CD4-positive, alpha-beta T cell treated with Interleukin-15 for 4 hours (primary cell): ENCODE measurements at places on chromosomes 7 and 10.

GRCh38 chr7:98678215-98678614 lies 61.1 kb downstream of the NPTX2 start:
- no peak for DNase-seq

GRCh38 chr10:121792198-121792597 lies 135.6 kb downstream of the ATE1 start:
- DNase-seq: no peak

- DNase-seq: no peak
These were observed at the start of gene EZH2 for GRCh38 chr7:148884049-148884298. EZH2 (minus strand) TSS chr7:148884291; CDS start chr7:148847298, 36,993 bp downstream.

DNA sequence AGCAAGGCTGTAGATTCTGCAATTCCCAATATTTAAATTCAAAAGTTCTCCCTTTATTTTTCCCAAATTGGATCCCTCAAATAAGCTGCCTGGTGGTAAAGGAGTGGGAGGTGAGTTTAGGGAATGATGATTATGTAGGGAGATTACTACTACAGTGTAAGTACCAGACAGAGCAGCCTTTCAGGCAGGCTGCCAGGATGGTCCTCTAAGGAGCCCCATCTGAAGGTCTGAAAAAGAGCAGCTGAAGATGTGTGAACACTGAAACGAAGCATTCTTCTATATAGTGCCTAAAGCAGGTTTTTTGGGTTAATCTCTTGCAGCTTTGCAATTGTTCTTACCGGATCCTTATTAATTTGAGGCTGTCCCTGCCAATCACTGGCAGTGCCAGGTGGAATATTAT lies 84.7 kb downstream of the CREB5 start:
- DNase-seq: no peak

DNA sequence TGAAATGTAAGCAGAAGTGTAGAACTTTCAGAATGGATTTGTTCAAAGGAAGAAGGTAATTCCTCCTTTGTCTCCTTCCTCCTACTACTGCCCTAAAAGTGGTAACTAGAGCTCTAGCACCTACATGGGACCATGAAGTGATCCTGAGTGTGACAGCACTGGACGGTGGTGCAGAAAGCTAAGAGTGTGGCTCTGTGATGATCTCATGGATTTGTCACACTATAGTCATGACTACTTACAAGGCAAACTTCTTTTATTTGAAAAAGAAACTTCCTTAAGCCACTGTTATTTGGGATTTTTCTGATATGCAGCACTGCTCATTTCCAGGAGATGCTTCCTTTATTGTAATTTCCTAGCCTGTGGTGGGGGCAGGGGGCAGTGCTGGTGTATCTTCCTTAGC lies 5.8 kb upstream of the FHIP2A start:
- no peak for DNase-seq

GRCh38 chr7:20560325-20561180 lies 54.9 kb upstream of the ABCB5 start:
- DNase-seq: no peak

DNA sequence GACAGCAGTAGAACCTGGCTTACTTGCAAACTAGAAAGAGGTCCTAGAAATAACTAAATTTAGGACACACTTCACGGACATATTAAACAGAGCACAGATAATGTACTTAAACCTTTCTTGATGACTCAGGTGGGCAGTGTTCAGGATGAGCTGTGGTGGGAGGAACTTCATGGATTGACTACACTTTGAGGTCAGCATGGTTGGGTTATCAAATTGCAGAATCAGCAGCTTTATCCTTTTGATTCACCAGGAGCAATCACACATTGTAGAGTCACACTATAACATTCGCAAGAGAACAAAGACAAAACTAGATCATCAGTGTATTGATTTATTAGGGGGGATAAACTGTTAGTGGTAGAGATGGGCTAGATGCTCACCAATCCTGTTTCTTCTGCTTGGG lies 38.6 kb upstream of the AGK start:
- DNase-seq: no peak

GRCh38 chr10:124717911-124718741 lies 26.1 kb downstream of the FAM53B start:
- DNase-seq: peak; percentile 92

GRCh38 chr7:107538001-107538400 lies 25.7 kb downstream of the COG5 start:
- no peak for DNase-seq

- no peak for DNase-seq
These were observed 23.0 kb downstream of the CDC123 start for GRCh38 chr10:12218991-12219390.

- no peak for DNase-seq
These were observed 7.6 kb downstream of the SERPINE1 start for GRCh38 chr7:101134399-101134980.

DNA sequence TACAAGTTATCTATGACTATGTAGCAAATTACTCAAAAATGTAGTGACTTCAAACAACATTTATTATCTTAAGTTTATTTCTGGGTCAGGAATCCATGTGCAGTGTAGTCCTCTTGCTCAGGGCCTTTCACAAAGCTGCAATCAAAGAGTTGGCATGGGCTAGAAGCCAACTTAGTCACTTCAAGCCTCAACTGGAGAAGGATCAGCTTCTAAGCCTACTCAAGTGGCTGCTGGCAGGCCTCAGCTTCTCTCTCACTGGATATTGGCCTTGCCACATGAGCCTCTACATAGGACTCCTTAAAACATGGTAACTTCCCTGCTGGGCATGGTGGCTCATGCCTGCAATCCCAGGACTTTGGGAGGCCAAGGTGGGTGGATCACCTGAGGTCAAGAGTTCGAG lies 5.0 kb upstream of the NFE2L3 start:
- no peak for DNase-seq

- DNase-seq: no peak
These were observed 480.1 kb downstream of the INHBA start for GRCh38 chr7:41222746-41223145.

DNA sequence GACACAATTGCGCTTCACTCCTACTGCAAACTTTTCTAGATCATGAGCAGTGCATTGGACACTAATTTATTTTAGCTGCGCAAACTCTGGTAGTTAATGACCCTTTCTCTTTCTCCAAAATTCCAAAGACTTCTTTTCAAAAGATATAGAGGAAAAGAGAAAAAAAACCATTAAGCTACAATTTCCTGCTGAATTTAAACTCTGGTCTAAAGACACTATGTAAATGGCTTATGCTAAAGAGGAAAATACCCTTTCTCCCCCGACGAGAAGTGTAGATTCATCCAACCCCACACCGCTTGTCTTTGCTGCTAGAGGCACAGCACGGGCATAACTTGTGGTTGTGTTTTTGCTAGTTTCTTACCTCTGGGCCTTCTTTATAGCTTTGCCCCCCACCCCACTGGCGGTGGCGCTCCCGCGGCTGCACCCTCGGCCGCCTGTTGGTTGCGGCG lies 84.1 kb downstream of the SNX10 start:
- no peak for DNase-seq

DNA sequence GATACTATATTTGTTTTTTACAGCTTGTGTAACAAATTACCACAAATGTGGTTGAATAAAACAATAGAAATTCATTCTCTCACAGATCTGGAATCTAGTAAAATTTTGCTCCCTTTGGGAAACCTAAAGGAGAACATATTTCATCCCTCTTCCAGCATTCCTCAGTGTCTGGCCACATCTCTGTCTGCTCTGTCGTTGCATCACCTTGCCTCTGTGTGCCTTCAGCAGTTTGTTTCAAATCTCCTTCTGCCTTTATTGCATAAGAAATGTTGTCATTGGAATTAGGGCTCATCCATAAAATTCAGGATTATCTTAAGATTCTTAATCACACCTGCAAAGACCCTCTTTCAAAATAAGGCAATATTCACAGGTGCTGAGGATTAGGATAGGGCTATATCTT lies 14.5 kb downstream of the OR2A14 start:
- DNase-seq: no peak

GRCh38 chr10:126332576-126332975 lies 55.7 kb downstream of the ADAM12 start:
- no peak for DNase-seq

GRCh38 chr7:51016546-51016945 lies 233.8 kb upstream of the GRB10 start:
- no peak for DNase-seq

DNA sequence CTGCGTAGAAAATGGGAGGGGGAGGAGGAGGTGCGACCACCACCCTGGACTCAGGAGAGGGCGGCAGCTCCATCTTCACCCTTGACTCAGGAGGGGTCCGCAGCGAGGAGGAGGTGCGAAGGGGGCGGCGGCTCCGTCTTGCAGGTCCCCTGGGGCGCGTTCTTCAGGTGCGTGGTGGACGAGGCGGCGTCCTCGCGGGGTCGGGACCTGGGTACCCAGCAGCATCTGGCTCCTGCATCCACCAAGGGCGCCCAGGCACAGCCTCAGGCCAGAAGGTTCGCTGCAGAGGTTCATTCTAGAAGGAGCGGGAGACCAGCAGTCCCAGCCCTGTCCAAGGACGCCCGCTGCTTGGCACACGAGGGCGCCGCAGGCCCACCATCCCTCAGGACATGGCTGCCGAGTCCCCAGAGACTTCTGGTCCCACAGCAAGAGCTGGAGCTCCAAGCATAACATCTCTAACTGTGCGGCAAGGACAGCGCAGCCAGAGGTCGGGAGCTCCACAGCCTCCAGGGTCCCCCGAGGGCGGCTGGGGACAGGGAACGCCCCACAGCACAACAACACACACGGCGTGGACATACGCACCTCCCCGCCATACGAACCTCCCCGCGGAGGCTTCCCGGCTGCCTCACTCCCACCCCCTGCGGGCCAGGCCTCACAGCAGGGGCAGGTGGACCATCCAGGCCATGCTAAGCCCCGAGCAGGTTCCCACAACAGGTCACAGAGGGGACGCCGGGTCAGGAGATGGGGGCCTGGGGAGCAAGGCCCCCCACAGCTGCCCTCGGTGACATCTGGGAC lies 16.8 kb upstream of the DPYSL4 start:
- DNase-seq: no peak

DNA sequence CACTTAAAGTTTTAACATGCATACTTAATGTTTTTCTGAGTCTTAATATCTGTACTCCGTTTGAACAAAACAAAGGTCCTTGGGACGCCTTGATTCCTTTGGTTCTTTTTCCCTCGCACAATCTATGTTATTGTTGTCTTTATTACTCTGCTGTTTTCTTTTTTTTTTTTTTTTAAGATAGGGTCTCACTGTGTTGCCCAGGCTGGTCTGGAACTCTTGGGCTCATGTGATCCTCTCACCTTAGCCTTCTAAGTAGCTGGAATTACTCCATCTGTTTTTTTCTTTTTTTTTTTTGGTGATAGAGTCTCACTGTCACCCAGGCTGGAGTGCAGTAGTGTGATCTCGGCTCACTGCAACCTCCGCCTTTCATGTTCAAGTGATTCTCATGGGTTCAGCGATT lies 13.2 kb downstream of the MLLT10 start:
- no peak for DNase-seq

DNA sequence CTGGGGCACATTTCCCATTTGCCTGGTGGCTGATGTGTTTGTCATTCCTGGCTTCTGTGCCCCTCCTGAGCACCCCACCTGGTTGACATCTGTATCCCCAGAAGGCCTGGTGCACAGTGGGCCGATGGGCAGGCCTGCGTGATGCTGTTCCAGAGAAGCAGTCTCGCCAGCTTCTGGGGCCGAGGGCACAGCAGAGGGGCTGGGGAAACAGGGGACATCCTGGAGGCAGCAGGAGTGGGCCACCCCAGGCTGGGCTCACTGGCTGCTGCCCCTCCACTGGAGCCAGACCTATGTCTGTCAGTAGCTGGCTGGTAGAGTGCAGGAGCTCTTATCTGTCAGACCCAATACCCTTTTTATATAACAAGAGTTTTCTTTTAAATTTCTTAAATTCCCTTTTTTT lies 896 bp upstream of the MYL7 start:
- DNase-seq: no peak

GRCh38 chr7:69276011-69276729 lies 322.1 kb upstream of the AUTS2 start:
- no peak for DNase-seq

DNA sequence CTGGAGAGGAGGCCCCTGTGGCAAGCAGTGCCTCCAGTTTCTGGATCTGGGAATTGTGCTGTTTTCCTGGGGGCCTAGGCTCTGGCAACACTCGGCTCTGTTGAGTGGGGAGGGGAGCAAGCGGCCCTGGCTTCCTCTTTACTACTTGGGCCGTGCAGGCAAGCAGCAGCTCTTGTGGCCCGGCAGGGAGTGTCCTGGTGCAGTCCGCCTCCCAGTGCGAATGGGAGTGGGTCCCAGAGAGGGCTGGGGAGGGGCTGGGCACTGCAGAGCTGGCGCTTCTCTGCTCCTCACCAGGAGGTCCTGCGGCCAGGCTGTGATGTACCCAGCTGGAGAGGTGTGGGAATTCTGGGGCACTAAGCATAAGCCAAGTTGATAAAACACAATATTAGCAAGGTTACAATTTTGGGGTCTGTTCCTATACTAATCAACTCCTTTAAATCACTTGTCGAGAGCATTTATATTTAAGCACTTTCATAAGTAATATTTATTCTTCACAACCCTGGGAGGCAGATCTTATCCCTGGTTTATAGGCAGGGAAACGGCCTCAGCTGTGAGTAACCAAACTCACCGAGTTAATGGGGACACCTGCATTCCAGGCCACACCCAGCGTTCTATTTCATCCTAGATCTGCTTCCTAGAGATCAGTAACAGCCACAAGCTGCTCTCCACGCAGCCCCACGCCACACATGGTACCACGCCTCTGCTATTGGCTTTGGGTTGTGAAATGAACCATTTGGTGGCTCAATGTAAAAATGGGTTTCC lies 183.4 kb upstream of the PLXNA4 start:
- no peak for DNase-seq

GRCh38 chr10:110756876-110757275 lies 112.7 kb downstream of the RBM20 start:
- no peak for DNase-seq

DNA sequence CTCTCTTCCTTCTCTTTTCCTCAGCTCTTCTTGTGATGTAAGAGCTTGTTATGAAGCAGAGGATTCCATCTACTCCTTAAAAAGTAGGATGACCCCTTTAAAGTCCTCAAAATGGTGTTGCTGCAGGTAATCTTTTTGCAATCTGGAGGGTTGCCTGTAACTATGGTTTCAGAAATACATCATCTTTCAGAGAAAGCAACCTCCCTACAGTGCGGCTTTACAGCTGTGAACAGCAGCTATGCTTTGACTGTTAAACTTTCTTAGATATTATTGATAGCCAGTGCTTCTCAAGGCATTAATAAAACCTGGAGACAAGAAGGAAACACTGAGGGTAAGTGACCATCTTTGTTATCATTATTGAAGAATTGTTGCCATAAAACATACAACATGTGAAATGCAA lies 86.6 kb upstream of the MDFIC start:
- no peak for DNase-seq

DNA sequence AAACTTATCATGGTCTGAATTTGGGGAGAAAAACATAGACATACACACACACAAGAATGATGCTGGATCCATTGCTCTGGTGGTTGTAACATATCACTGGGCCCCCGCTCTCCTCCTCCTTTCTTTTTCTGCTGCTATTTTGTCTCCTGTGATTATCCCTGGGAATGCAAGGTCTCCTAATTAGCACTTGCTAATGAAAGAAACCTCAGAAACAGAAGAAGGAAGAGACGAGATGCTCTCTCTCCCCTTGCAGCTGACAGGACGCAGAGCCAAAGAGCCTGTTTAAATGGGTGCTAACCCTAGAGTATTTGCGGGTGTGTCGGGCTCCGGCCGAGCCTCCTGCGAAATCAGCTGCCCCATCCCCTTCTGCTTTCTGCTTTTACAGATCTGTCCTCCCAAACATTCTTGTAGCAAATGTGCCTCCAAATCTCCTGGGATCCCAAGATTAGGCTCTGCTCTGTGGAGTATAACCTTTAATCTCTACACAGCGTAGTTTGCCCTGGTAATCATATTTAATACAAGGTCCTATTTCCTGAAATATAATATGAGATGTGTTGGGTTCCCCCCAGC lies 81.5 kb downstream of the FRMPD2 start:
- DNase-seq: no peak
